ENCODE measurements at places on chromosomes 5 and 9.

DNA sequence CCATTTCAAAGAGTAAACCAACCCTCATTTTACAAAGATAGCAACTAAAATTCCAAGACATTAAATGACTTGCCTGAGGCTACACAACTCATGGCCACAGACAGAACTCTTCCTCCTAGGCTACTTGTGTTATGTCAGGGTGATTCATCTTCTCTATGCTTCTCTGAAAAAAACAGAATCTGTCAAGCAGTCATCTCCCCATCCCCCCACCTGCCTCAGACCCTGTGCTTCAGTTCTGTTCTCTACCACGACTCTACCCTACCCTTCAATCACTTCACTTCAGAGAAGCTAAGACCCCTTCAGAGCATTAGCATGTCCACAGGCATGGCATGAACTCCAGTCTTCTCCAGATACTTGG is 277.7 kb upstream of the PTGER4 start:
- no peak for DNase-seq

GRCh38 chr9:131743096-131743495 is 3.2 kb upstream of the RAPGEF1 start:
- DNase-seq: no peak

DNA sequence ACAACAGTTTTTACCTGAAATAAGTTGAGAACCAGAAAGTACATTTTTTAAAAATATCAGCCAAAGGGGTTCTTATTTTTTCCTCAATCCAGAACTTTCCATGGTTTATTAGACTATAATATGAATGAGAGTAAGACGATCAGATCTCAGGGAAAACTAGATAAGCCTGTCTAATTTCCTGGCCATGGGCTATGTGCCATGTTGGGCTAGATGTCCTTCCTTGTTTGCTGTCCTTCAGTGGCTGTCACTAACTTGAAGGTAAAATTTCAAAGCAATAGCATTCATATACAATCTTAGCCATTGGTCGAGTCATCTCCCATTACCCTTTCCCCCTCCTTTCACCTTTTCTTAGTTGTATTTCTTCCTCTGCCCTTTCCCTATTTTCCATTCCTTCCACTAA is 179.5 kb upstream of the PPP1R2B start:
- DNase-seq: no peak

- no peak for DNase-seq
These were observed 86.9 kb downstream of the PTPN3 start for GRCh38 chr9:109411069-109411761.

DNA sequence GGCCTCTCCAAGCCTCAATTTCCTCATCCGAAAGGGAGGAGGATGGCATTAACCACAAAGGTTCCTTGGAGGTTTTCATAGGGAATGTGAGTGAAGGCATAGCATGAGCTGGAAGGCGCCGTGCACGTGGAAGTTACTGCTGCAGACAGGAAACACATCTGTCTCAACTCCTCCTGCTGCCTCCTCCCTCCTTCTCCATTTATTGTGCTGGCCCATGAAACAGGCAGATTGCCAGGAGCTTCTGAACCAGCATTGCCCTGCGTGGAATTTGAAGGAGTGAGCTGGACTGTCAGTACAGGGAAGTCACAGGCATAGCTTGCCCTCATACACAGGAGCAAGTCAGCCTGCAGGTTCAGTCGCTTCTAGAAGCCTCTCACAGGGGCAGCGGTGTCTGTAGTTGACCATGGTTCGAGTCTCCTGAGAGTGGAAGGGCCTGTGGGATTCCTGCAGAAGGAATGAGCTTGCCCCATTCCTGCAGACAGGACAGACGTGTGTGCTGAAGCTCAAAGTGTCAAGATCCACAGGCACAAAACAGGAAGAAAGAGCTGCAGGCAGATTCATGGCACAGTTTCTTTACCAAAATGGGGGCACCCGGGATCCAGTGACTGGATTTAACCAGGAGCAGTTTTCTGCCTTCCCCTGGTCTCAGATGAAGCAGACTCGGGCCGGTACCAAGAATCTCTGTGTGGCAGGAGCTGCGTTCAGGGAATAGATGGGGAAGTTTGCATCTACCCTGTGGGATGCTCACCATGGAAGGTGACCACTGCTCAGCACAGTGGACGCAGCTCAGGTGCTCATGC is 48.7 kb upstream of the CTSL start:
- no peak for DNase-seq

- DNase-seq: no peak
These were observed 4.8 kb upstream of the KCNMB1 start for GRCh38 chr5:170393958-170394357.

DNA sequence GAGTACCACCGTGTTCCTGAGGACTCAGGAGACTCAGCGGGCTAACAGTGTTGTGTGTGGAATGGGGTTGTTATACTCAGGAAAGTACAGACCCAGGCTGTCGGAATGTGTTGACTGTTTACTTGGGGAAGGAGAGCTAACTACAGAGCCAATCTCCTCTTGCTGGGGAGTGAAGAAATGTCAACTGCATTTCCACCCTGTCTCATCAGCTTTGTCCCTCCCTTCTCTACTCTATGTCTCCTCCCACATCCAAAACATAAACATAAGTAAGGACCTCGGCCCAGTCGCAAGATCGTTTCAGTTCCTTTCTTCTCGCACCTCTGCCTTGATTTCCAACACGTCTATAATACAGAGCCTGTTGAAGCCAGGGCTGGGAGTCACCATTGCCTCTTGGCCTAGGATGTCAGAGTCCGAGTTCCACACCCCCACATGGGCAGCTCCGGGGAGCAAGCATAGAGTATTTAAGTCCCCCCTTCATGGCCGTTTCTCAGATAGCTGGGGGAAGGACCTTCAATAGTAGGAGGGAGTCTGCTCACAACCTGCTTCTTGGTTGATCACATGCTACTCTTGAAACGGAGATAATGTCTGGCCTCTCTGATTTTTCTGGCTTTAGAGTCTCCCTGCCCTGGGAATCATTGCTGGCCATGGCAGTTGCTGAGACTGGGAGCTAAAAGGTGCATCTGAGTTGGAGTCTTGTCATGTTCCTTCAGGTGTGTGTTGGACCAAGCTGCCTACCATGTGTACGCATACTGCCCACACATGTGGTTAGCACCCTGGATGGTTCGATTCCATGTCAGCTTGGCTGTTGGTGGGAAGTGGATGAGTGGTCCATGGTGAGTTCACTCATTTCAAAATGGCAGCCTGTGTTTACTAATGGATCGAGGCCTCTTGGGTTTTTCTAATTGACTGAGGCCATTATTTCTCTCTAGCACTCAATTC is 147.3 kb downstream of the MTX3 start:
- no peak for DNase-seq

DNA sequence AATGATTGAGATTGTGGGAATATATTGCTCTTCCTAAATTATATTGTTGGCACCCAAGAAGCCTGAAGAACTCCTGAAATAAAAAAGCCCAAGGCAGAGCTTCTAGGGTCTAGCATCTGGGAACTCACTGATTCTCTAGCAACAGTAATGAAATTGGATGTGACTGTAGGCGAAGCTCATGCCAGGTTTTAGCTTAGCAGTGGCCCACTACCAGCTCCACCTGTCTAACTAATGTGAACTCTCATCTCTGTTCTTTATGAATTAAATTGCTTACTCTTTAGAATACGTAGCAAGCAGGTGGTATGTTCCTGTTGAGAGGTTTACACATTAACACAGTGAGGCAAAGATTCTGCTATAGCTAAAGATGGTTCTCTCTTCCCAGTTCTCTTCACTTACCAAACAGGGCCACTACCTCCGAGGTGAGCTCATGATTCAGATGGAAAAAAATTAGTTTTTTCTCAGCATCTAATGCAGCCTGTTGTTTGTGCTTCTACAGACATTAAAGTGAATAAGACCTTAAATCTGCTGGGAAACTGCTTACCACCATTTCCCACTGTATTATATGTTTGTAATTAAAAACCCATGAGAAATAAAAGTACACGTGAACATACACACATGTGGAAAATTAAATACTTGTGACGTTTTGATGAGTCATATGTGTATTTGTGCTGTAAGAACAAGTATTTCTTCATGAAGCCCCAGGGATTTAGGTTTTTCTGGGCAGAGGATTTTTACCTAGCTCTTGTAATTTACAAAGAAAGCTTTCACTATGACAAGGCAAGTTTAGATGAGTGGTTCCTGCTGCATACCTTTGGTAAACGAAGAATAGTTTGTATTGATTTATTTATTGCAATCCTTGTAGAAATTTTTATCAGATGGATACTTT is 360.1 kb downstream of the KDM4C start:
- peak; percentile 57 for DNase-seq

DNA sequence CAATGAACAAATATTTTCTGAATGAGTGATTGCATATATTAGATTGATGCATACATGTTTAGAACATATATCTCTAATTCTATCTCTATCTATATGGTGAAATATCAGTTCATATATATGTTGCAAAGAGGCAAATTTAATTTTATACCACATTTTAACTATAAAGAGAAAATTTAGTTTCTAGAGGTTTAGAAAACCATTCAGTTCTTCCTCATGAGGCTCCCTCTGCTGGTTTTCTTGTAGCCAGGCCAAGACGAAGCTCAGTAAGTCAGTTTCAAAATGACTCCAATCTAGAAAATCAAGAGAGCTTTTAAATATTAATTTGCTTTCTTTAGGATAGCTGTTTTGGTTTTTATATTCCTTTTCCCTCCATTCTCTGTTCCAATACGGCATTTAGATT is 312.1 kb downstream of the TMEM232 start:
- no peak for DNase-seq

GRCh38 chr9:133158695-133159094 is 5.0 kb downstream of the GBGT1 start:
- DNase-seq: no peak

DNA sequence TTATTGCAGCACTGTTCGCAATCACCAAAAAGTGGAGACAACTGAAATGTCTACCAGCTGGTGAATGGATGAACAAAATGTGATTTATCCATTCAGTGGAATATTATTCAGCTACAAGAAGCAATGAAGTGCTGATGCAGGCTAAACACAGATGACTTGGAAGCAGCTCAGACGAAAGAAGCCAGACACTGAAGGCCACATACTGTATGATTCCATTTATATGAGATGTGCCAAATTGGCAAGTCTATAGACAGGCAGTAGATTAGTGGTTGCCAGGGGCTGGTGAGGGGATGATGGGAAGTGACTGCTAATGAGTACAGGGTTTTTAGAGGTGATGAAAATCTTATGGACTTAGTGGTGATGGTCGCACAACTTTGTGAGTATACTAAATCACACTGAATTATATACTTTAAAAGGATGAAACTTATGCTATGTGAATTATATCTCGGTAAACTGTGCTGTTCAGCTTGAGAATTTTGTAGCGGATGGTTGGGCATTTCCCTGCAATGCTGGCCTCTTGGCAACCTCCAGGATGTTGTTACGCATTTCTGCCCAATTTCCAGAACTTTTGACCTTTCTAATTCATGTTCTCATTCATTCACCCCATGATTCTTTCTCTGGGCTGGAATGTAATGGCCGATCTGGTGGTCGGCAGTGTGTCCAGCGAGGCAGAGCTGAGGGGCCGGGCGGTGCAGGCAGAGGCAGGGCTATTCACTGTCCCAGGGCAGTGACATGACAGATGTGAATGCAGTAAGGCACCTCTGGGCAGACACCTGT is 22.0 kb upstream of the WNK2 start:
- no peak for DNase-seq

GRCh38 chr9:89350988-89351557 is 32.8 kb downstream of the SECISBP2 start:
- DNase-seq: no peak

DNA sequence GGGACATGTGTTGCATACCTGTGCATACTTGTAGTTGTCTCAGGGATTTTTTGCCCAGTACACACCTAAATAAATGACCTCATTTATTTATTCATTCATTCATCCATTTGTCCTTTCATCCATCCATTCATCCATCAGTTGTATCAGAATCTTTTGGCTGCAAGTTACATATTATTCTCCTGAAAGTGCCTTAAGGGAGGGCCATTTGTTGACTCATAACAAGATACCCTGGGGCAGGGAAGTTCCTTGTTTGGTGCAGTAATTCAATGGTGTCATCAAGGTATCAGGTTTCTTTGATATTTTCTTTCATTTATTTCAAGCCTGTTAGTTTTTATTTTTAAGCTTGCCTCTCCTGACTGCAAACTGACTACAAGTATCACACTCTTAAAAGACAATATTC is 597.9 kb upstream of the TLE4 start:
- peak; percentile 41 for DNase-seq

GRCh38 chr9:25570802-25571201 is 107.4 kb downstream of the TUSC1 start:
- no peak for DNase-seq

DNA sequence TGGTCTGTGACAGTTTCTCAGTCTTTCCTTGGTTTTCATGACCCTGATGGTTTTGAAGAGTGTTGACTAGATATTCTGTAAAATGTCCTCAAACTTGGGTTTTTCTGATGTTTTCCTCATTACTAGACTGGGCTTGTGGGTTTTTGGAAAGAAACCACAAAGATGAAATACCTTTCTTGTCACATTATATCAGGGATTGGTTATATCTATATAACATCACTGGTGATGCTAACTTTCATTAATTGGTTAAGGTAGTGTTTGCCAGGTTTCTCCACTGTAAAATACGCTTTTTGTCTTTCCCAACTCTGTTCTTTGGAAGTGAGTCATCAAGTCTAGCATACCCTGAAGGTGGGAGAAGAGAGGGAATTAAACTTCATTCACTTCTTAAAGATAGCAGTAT is 3.3 kb upstream of the IL31RA start:
- no peak for DNase-seq

GRCh38 chr9:127173063-127173462 is 50.6 kb upstream of the ANGPTL2 start:
- no peak for DNase-seq

DNA sequence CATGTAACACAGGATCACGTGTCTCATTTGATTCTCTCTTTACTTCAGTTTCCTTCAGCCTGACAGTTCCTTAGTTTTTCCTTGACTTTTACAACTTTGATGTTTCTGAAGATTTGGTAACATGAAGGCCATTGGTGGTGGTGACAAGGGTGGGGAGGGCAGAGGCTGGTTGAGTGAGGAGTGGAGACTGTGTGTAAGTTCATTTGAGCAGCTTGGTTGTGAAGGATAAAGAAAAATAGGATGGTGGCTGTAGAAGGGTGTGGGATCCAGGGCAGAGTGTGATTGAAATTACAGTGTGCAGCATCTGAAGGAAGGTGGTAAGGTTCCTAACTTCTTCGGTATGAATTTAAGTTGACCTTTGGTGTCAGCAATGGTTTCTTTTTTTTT is 20.4 kb downstream of the SUB1 start:
- DNase-seq: no peak

- no peak for DNase-seq
These were observed 5.9 kb downstream of the FAM193B start for GRCh38 chr5:177548495-177548894.

- DNase-seq: peak; percentile 79
These were observed 872 bp downstream of the TXNDC15 start for GRCh38 chr5:134874831-134875655.

- DNase-seq: no peak
These were observed 98.0 kb upstream of the MAP1B start for GRCh38 chr5:72009280-72009679.

All from AG09309 (cell line).